PC-3 (cell line): ENCODE measurements at places on chromosomes 6 and 20. TPM values are rescaled to one million over a fixed set of nuclear protein-coding genes. Genes with fewer than 3 reads are reported as not detected.
A peak's percentile ranks its signal among the peaks of the same experiment; 100 is the strongest.

The CRIP3 gene
- 0.29 TPM in 2 replicates for total RNA-seq

DNA sequence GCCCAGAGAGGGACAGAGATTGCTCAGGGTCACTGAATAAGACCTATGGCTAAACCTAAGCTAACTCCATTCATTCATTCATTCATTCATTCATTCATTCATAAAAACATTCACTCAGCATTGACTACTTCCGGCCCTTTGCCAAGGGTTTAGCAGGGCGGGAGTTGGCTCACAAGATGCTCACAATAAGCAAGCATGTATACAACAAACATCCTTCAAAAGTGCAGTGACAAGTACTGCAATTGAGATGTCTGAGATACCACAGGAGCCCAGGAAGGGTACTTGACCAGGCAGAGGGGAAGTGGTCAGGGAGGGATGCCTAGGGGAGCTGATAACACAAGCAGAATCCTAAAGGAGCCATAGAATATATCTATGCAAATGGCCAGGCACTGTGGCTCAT is 18.2 kb upstream of the KIAA1755 start:
- H3K4me3 ChIP-seq: no peak overlapping the region
- no peak overlapping the region for H3K27ac ChIP-seq
- DNase-seq: no peak
- H3K4me1 ChIP-seq: peaks cover 20% of the 10 kb centered on the region
- no peaks in the 10 kb centered on the region for H3K36me3 ChIP-seq

The PHACTR1 gene
- not detected in 2 replicates for total RNA-seq

DNA sequence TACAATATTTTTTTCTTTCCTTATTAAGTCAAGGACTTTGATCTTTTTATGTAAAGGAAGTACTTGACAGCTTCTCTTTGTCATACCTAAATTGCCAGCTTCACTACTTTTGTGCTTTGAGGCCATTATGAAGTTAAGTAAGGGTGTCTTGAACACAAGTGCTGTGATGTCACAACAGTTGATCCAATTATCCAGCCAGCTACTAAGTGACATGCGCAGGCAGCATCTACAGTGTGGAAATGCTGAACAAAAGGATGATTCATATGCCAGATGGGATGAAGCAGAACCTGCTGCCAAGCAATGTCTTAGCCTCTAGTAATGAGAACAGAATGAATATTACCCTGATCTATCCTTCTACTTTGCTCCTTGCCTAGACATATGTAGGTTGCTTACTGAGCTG is 68.3 kb upstream of the TMEM244 start:
- no peak overlapping the region for H3K27ac ChIP-seq
- peaks cover 9% of the 10 kb centered on the region; the same call in 1 of the 2 replicates for H3K4me1 ChIP-seq
- H3K4me3 ChIP-seq: no peak overlapping the region

The CGAS gene
- total RNA-seq: 18.7 and 19.4 TPM in 2 replicates

DNA sequence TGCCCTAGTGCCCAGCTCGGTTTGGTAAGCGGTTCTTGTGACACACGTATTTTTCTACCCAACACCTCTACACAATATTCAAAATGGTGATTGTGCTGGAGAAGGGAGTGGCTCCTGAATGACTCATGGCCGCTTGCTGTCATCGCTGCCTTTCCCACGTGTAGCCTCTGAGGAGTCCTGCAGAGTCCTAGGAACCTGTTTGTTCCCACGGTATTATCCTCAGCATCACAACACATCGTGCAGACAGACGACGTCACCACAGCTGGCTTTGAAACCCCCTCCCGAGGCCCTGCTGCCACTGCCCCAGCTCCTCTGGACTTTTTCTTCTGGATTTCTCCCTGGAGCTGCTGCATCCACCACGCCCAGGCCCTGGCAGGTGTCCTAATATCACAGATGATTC is 353.5 kb downstream of the SMOC2 start:
- no peak for DNase-seq
- H3K27me3 ChIP-seq: no peaks in the 10 kb centered on the region
- H3K36me3 ChIP-seq: no peaks in the 10 kb centered on the region
- no peaks in the 10 kb centered on the region for H3K4me1 ChIP-seq

DNA sequence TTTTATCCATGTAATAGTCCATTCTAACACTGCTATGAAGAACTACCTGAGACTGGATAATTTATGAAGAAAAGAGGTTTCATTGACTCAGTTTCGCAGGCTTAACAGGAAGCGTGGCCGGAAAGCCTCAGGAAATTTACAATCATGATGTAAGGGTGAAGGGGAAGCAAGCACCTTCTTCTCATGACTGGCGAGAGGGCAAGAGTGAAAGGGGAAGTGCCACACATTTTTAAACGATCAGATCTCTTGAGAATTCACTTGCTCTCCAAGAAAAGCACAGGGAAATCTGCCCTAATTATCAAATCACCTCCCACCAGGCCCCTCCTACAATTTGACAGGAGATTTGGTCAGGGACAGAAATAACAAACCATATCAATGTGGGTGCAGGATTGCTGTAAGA is 859.7 kb downstream of the EPHA7 start:
- no peaks in the 10 kb centered on the region for H3K36me3 ChIP-seq
- no peaks in the 10 kb centered on the region for H3K4me1 ChIP-seq
- no peak overlapping the region for H3K4me3 ChIP-seq
- no peak for DNase-seq
- no peak overlapping the region for H3K27ac ChIP-seq

The PRPH2 gene
- not detected in 2 replicates for total RNA-seq

DNA sequence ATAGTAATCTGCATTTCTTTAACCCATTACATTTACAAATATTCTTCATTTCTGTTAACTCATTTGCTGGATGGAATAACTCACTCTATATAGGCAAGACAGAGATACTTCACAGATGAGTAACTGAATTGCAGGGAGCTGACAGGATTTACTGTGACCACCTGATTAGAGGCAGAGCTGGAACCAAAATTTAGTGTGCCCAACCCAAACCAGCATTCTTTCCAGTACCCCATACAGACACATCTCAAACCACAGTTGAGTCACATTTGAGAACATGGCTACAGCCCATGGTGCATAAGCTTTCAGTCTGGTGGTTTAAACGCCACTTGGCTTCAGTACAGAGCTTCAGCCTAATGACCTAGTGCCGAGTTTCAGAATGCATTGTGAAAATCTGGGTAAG is 138.4 kb upstream of the TENT5A start:
- peaks cover 9% of the 10 kb centered on the region for H3K4me1 ChIP-seq
- no peak overlapping the region for H3K27ac ChIP-seq
- no peaks in the 10 kb centered on the region for H3K27me3 ChIP-seq
- H3K4me3 ChIP-seq: no peak overlapping the region
- DNase-seq: no peak

GRCh38 chr6:42120895-42121865 is 21.2 kb downstream of the C6orf132 start:
- no peaks in the 10 kb centered on the region for H3K27me3 ChIP-seq
- no peak overlapping the region for H3K4me3 ChIP-seq
- H3K27ac ChIP-seq: peak overlapping the region; percentile 84
- peaks cover 9% of the 10 kb centered on the region for H3K36me3 ChIP-seq
- H3K4me1 ChIP-seq: peaks cover 56% of the 10 kb centered on the region

DNA sequence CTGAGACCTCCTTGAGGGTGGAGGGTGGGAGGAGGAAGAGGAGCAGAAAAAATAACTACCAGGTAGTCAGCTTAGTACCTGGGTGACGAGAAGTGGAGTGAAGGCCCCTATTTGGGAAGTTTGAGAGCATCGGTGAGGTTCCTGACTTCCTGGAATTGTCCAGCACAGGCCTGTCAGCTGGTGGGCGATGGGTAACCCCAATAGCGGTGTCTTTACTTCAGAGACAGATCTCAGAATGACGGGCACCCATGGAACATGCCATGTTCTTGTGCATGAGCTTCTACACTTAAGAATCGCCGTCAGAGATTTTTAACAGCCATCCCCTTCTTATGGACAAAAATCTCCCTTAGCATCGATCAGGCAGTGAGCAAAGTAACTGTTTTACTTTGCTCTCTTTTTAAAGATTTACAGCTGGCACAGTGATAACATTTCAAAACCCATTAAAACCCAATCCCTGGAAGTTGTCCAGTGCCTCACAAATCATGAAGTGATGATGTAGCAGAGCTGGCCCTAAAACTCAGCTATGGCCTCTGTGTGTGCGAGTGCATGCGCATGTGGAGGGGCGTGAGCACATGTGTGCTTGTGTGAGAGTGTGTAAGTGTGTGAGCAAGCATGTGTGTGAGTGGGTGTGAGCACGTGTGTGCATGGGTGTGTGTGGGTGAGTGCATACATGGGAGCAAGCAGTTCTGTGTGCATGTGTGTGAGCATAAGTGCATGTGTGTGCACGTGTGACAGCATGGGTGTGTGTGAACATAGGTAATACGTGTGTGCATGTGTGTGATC is 85.2 kb downstream of the DLL1 start:
- H3K4me1 ChIP-seq: no peaks in the 10 kb centered on the region
- no peak for DNase-seq
- no peak overlapping the region for H3K27ac ChIP-seq
- no peaks in the 10 kb centered on the region for H3K36me3 ChIP-seq
- no peaks in the 10 kb centered on the region for H3K27me3 ChIP-seq
- H3K4me3 ChIP-seq: no peak overlapping the region

- H3K27ac ChIP-seq: peak overlapping the region; percentile 60
- H3K27me3 ChIP-seq: no peaks in the 10 kb centered on the region
- no peak overlapping the region for H3K4me3 ChIP-seq
- peaks cover 31% of the 10 kb centered on the region for H3K4me1 ChIP-seq
- no peaks in the 10 kb centered on the region for H3K36me3 ChIP-seq
- DNase-seq: peak; percentile 86
Measured at GRCh38 chr20:15818651-15819071, 754.6 kb downstream of the KIF16B start.

DNA sequence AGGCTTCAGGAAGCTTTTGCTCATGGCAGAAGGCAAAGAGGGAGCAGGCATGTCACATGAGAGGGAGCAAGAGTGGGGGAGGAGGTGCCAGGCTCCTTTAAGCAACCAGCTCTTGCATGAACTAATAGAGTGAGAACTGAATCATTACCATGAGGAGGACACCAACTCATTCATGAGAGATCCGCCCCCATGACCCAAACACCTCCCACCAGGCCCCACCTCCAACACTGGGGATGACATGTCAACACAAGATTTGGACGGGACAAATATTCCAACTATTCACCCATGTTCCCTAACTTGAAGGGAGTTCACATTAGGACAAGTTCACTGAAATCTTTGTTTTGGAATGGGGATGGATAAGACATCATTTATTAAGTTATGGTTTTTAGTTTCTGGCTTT is 155.2 kb upstream of the ESR1 start:
- H3K27me3 ChIP-seq: no peaks in the 10 kb centered on the region
- no peak for DNase-seq
- H3K4me3 ChIP-seq: no peak overlapping the region
- peaks cover 3% of the 10 kb centered on the region; the same call in 1 of the 2 replicates for H3K36me3 ChIP-seq

The LPA gene
- not detected in 2 replicates for total RNA-seq

- no peaks in the 10 kb centered on the region for H3K4me1 ChIP-seq
- no peaks in the 10 kb centered on the region for H3K36me3 ChIP-seq
- H3K27ac ChIP-seq: no peak overlapping the region
Measured at GRCh38 chr6:161246725-161247124, 27.1 kb downstream of the AGPAT4 start.

The ZBTB12 gene
- total RNA-seq: 5.4 and 8.6 TPM in 2 replicates

DNA sequence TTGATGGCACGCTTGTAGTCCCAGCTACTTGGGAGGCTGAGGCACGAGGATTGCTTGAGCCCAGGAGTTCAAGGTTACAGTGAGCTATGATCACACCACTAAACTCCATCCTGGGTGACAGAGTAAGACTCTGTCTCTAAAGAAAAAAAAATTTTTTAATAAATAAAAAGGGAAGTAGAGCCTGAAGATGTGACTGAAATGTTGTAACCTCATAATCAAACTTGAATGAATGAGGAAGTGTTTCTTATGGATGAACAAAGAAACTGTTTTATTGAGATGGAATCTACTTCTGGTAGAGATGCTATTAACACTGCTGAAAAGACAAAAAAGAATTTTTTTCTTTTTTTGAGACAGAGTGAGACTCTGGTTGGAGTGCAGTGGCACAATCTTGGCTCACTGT is 6.7 kb downstream of the MAK start:
- no peaks in the 10 kb centered on the region for H3K36me3 ChIP-seq
- no peak overlapping the region for H3K4me3 ChIP-seq
- no peaks in the 10 kb centered on the region; the same call in 1 of the 2 replicates for H3K4me1 ChIP-seq
- no peak overlapping the region for H3K27ac ChIP-seq
- peaks cover 5% of the 10 kb centered on the region; the same call in 1 of the 2 replicates for H3K27me3 ChIP-seq

DNA sequence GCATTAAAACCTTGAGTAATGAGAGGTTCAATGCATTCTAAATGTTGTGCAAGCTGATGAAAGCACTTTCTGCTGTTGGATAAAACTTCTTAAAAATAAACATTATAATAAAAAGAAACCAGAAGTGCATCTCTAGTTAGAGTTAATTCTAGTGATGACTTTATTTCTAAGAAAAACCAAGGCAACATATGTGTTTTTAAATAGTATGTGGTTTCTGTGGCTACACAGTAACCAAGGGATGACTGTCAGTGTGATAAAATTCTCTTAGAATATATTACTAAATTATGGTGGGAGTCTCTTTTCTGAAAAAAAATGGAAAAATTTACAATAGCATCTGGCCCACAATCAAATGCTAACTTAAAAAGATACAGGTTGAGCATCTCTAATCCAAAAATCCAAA is 117.0 kb downstream of the ME1 start:
- H3K36me3 ChIP-seq: no peaks in the 10 kb centered on the region
- DNase-seq: no peak
- H3K27me3 ChIP-seq: no peaks in the 10 kb centered on the region
- H3K4me3 ChIP-seq: no peak overlapping the region

The MAP1LC3A gene
- 0.22 and 2.7 TPM in 2 replicates for total RNA-seq

DNA sequence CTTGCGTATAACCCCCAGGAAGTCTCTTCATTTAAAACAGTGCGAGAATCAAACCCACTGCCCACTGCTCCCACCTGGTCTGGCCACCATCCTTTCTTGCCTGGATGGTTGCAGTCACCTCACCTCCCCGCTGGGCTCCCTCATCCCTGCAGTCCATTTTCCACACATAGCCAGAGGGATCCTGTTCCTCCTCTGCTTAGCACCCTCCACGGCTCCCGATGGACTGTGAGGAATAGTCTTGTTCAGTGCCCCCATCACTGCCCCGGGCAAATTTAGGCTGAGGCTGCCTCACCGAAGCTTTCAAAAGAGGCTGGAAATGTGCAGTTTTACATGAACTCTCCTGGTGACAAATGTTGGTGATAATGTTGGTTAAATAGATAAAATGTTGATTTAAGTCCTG is 17.7 kb downstream of the KCNG1 start:
- DNase-seq: no peak
- H3K36me3 ChIP-seq: no peaks in the 10 kb centered on the region; the same call in 1 of the 2 replicates
- H3K4me1 ChIP-seq: no peaks in the 10 kb centered on the region
- H3K27me3 ChIP-seq: no peaks in the 10 kb centered on the region
- no peak overlapping the region for H3K4me3 ChIP-seq
- H3K27ac ChIP-seq: no peak overlapping the region

GRCh38 chr6:143110572-143110971 is 49.9 kb downstream of the AIG1 start:
- no peaks in the 10 kb centered on the region; the same call in 1 of the 2 replicates for H3K36me3 ChIP-seq
- H3K27ac ChIP-seq: no peak overlapping the region
- DNase-seq: no peak
- no peak overlapping the region for H3K4me3 ChIP-seq
- no peaks in the 10 kb centered on the region for H3K4me1 ChIP-seq
- no peaks in the 10 kb centered on the region for H3K27me3 ChIP-seq

- no peak for DNase-seq
- no peaks in the 10 kb centered on the region for H3K27me3 ChIP-seq
- H3K4me1 ChIP-seq: peaks cover 14% of the 10 kb centered on the region
- no peak overlapping the region for H3K4me3 ChIP-seq
Measured at GRCh38 chr6:126113261-126113660, 126.9 kb downstream of the TRMT11 start.

GRCh38 chr20:62964700-62965099 is 12.2 kb downstream of the SLC17A9 start:
- H3K4me3 ChIP-seq: no peak overlapping the region
- H3K27me3 ChIP-seq: peaks cover 9% of the 10 kb centered on the region; the same call in 1 of the 2 replicates
- H3K4me1 ChIP-seq: no peaks in the 10 kb centered on the region
- no peak for DNase-seq
- H3K27ac ChIP-seq: no peak overlapping the region
